ENCODE measurements at places on chromosomes 11 and 22.

DNA sequence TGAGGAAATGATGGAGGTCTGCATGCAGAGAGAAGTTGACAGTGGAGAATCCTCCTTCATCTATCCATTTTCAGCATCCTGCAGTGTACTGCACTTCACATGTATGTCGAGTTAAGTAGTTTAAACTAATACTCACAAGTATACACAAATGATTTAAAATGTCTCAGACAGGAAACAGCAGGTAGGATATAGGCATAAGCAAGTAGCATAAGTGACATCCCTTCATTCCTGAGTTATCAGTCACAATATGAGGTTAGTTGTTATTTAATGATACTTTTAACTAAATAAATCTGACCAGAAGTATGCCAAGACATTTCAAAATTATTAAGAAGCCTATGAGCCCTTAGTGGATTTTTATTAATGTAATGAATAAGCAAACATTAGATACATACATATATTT lies 37.4 kb downstream of the MTMR2 start:
- DNase-seq, result no peak

- no peak for DNase-seq
These were observed 17.0 kb downstream of the DDX17 start for GRCh38 chr22:38489142-38489541.

DNA sequence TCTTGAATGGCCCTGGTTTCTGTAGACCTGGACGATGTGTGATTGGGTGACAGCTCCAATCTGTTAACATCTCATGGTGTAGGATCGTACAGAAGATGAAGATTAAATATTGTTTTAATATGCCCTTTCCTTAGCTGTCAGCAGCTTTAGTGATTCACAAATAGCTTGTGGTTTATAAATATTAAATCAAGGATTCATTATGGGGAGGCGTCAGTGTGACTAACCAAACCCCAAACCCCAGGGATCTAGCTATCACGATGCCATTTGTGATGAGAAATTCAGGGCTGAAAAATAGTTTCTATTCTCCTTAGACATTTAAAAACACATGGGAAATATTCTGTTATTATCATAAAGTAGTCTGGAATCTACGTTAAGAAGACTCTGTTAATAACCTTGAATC lies 73.4 kb downstream of the NCAM1 start:
- no peak for DNase-seq

- DNase-seq, result no peak
These were observed 199.3 kb downstream of the CADM1 start for GRCh38 chr11:115304774-115305472.

- no peak for DNase-seq
These were observed 40.8 kb downstream of the CTNND1 start for GRCh38 chr11:57802411-57802810.

- DNase-seq, result no peak
These were observed 128.0 kb upstream of the ANO1 start for GRCh38 chr11:69950120-69950519.

GRCh38 chr22:38347944-38348750 lies 30.9 kb upstream of the CSNK1E start:
- DNase-seq, result no peak

GRCh38 chr11:92870196-92870832 lies 99.1 kb upstream of the MTNR1B start:
- peak; percentile 20 for DNase-seq

DNA sequence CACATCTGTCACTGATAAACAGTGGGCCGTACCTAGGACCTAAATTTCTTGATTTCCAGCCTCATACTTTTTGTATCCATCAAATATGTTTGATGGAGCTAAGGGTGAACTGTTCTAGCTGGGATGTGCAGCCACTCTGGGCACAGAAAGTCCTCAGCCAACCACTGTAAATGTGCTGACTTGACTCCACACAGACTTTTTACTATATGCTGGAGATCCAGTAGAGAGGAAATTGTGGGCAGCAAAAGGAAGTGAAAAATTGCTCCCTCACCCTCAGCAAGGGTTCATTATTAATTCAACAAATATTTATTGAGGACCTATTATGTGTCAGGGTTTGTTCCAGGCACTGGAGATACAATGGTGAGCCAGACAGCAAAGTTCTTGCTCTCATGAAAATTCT lies 54.2 kb upstream of the AMPD3 start:
- DNase-seq, result no peak

DNA sequence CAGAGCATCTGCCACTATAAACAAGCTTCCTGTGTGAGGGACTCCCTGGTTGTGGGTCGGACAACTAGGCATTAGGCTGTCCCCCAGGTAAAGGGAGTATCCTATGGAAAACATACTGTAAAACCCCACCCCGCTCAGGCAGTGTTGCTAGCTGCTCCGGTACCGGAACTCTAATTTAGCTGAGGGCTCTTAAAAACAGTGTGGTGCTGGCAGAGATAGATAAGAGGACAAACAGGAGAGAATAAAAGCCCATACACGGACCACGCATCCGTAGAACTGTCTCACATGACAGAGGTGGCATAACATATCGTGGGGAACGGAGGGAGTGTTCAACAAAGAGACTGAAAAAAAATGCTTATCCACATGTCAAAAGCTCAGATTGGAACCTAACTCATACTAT lies 3.4 kb upstream of the MOGAT2 start:
- DNase-seq, result no peak

- peak; percentile 87 for DNase-seq
These were observed 4.5 kb downstream of the NEAT1 start for GRCh38 chr11:65426839-65427690.

DNA sequence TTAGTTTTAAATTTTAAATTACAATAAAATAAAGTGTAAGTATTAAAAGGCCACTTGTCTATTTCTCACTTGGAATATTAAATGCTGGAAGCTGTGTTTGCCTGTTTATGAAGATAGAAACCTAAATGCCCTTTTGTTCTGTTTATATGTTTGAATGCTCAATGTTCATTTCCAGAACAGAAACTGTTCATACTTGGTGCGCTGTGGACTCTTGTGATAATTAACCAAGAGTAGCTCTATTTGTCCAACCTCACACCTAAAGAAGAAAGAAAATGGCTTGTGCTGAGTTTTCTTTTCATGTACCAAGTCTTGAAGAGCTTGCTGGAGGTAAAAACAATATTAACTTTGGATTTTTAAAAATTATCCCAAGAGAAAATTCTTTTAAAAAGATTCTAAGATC lies 5.7 kb downstream of the C11orf54 start:
- no peak for DNase-seq

DNA sequence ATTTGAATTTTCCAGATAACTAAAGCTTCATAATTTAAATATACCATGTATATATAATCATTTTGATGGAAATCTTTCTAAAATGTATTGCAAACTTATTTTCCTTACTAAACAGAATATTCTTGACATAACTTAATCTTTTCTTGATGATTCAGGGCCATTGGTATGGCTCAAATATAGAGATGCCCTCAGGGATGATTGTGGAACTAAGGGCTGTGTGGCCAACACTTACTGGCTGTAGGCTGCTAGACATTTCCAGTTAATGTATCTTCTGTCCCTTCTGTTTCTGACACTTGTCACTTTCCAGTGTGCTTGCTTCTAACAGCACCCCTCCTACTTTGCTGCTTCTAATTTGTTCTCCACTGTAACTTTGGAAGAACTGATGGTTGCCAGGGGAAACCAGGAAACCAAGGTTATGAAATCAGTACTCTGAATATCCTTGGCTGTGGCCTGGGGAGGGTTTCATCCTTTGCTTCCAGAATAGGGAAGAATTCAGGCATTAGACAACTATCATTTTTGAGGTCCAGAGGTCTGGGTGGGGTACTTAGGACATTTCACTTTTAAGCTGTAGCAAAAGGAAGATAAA lies 697.2 kb downstream of the ETS1 start:
- no peak for DNase-seq

GRCh38 chr22:39847477-39847876 lies 46.1 kb downstream of the ENTHD1 start:
- DNase-seq, result no peak
